Activated CD4-positive, CD25-positive, alpha-beta regulatory T cell (primary cell): ENCODE measurements at places on chromosomes 5 and 9.

GRCh38 chr9:588981-589380 is 252.5 kb upstream of the DMRT1 start:
- DNase-seq = no peak

GRCh38 chr5:19314840-19315239 is 673.2 kb downstream of the CDH18 start:
- DNase-seq = no peak

GRCh38 chr5:158753354-158753753 is 346.4 kb downstream of the EBF1 start:
- DNase-seq = no peak

GRCh38 chr5:141513627-141514329 is 24.9 kb downstream of the PCDHGC5 start:
- DNase-seq = no peak

GRCh38 chr9:5876711-5877110 is 14.0 kb upstream of the MLANA start:
- DNase-seq = no peak

DNA sequence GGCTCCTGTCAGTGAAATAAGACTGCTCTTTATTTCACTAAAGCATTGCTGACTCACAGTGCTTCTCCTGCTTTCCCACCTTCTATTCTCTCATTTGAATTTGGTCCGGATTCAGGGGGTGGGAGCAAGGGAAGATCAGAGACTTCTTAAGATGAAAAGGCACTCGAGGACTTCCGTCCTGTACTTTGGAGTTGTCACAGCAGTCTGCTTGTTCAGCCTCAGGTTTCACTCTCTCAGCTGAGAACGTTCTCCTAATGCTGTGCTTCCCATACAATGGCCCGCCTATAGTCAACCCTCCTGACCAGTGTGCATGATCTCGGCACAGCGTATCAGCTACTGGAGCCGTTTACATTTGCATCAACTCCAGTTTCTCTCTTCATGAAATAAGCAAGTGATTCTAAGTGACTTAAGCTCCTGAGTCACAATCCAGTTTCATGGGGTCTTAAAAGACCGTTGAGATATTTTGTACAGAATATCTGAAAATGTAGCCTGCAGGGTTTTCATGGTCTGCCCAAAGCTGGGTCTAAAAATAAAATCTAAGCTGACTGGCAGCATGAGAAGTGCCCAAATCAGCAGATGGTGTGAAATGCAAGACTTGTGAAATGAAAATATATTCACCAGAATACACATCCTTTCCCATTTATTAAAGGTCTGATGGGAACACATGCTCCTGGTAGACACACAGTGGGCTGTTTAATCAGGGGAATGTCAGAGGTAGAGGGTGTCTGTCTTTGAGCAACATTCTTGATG is 145.0 kb downstream of the ADCY2 start:
- DNase-seq = no peak

DNA sequence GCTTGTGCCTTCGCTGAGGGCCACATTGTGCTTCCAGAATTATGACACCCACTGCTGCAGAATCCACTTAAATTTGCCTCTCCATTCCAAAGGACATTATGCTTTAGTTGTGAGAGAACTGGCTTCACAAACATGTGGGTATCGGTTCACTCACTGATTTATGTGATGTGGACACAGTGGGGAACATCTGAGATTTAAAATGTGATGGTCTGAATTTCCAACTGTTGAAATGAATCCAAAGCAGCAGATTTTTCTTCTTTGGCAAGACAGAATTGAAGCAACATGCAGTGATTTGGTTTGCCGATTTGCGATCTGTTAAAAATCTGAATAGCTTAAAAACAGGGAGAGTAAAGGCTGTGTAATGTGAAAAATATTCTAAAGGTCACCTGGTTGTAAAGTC is 20.3 kb downstream of the PCSK5 start:
- DNase-seq = no peak

DNA sequence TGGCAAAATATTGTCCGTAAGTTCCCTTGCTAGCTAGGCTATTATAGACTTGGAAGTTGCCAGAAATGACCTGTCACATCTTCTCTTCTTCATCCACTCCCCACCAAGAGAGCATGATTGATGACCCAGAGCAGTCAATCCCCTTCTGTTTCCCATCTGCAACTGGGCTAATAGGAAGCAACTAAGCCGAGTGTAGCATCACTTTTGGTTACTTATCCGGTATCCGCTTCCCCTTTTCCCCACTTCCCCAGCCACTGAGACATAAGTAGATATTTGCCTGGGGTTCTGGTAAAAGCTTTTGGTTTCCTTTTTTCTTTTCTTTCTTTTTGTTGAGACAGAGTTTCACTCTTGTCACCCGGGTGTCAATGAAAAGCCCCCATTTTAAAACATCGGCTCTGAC is 29.4 kb upstream of the LIFR start:
- DNase-seq = no peak

- no peak for DNase-seq
Observed at GRCh38 chr5:169762338-169763095, 125.4 kb downstream of the DOCK2 start.

- no peak for DNase-seq
Observed at GRCh38 chr5:74617202-74617601, 23.3 kb downstream of the ENC1 start.

GRCh38 chr9:121987314-121987713 is 105.8 kb downstream of the TTLL11 start:
- no peak for DNase-seq

GRCh38 chr9:136403915-136404800 is 4.2 kb upstream of the SNAPC4 start:
- no peak for DNase-seq

- no peak for DNase-seq
Observed at GRCh38 chr5:40614923-40615585, 64.7 kb upstream of the PTGER4 start.

GRCh38 chr9:136143215-136144001 is 24.7 kb upstream of the TMEM250 start:
- DNase-seq = no peak

DNA sequence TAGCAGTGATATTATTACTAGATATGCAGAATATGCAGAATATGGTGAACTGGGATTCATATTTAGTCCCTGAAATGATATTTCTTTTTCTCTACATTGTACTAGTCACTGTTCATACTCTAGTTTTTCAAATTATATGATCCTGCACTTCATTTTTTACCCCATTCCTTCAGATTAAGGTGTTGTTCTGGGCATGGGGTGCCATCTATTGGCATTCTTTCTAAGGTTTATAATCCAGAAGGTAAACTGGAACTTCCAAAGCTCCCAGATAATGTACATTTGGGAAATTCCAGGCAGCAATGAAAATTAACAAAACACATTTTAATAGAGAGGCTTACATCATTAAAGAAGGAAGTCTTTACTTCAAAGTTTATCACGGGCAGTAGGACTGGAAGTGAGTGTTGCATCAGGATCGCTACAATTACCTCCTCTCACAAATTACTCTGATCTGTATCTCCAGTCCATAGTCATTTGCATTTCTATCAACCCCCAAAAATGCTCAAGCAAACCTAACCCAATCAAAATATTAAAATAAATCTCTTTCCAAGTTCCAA is 12.5 kb downstream of the RFX3 start:
- no peak for DNase-seq

GRCh38 chr9:117723986-117724625 is 19.9 kb downstream of the TLR4 start:
- DNase-seq = no peak

GRCh38 chr9:89879701-89880100 is 274.9 kb downstream of the GADD45G start:
- DNase-seq = no peak

GRCh38 chr9:86902991-86903733 is 44.1 kb downstream of the GAS1 start:
- DNase-seq = no peak

DNA sequence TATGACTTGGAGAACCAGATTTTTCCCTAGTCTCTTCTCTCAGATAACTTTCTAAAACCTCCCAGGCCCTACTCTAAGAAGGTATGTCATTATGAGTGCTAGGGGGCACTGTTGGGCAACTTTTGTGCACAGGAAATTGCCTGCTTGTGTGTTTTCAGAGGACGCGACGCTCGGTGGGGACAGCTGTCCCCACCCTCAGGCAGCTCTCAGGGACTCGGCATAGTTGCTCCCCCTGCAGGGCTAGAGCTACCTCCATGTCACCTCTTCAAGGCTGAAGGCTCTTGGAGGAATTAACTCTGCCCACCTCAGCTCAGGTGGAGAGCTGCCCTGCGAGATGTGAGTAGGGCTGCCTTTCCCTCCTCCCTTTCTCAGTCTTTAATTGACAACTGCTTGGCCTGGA is 10.2 kb upstream of the TIFAB start:
- DNase-seq = no peak

- DNase-seq = no peak
Observed at GRCh38 chr5:172800088-172800551, 29.1 kb upstream of the DUSP1 start.

DNA sequence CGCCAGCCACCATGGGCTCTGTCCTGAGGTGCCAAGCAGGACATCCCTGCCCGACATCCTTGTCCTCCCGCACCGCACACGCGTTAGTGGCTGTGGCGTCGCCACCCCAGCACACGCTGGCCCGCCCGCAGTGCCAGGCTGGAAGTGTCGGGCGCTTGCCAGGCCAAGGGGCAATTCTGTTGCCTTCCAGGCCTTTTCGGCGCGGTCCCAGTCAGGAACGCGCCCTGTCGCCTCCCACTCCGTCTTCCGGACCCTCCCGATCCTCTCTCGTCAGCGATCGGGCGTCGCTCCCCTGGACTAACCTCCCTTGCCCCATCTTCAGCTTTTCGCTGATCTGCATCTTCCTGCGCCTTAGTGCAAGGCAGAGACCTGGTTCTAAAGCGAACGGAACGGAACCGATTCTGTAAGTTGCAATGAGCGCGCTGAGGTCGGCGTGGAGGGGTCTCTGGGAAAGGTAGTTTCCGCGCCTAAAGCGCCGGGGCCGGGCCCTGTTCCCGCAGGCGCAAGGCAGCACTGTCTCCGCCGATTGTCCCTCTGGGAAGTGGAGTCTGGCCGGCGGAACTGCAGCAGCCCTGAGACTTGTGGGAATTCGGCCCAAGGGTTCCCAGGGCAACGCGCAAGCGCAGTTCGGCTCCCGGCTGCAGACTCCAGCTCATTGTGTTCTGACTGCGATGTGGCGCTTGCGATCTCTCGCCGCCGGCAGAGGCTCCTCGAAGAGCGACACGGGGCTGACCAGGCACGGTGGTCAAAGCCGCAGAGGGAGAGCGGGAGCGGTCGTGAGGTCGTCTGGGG is at the start of gene ZNF454:
TSS of gene ZNF454 (plus strand) at position 630 of the 792 bp plus-strand sequence. CDS start 1,594 bp downstream, outside the sequence.
- DNase-seq = no peak

DNA sequence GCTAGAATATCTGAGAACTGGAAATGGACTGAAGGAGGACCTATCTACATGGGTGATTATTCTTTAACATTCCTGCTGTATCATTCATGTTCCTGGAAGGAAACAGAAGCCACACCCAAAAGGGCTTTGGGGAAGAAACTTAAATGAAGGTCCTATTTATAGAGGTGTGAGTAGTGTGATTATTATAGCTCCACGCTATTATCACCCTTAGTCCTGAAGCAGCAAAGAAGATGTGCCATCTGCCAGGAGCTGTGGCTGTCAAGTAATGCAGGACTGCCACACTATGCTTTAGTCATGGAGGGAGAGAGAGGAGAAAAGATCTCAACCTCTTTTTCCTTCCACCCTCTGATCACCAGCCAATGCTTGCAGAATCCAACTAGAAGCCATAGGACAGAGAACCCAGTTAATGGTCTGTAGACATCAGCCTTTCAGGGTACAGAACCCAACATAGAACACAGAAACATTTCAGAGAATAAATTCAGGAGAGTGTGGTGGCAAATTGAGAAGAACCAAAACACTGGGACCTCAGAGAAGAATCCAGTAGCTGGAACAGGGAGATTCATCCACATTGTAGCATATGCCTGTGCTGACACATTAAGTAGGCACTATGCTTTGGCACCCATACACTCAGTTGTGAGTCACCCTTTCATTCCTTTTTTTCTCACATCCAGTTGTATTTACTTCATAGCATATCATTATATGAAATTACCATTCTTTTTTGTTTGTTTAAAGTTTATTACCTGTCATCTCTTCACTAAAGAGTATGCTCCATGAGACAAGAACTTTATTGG is 21.0 kb upstream of the RNF180 start:
- no peak for DNase-seq

DNA sequence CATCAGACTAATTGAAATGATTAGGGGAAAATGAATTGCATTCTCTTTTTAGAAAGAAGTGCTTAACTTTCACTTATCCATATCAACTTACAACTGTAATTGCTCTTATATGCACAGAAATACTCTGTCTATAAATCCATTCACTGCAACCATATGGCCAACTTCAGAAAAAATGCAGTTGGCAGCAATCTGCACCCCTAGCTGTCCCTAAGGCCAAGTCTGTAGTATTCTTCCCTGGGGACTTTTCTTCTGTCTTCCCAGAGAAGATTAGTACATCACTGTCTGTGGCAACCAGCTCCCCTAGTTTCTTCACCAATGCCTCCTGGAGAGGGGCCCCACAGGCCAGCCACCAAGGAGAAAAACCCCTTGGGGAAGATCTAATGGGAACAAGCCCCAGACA is 45.4 kb downstream of the ABCA1 start:
- no peak for DNase-seq
